Stimulated activated CD4-positive, alpha-beta T cell treated with anti-CD3 and anti-CD28 coated beads, Interleukin-12 subunit alpha, Interleukin-12 subunit beta, amount 100 ng/mL, for 24 hours (primary cell): ENCODE measurements at places on chromosomes 12 and 14.

- no peak for DNase-seq
Observed at GRCh38 chr12:130079279-130079678, 83.0 kb upstream of the FZD10 start.

GRCh38 chr12:65955452-65955851 is 131.2 kb downstream of the HMGA2 start:
- DNase-seq = no peak

GRCh38 chr12:114185036-114185435 is 218.9 kb upstream of the RBM19 start:
- no peak for DNase-seq

- no peak for DNase-seq
Observed at GRCh38 chr12:39062266-39062996, 157.0 kb upstream of the CPNE8 start.

DNA sequence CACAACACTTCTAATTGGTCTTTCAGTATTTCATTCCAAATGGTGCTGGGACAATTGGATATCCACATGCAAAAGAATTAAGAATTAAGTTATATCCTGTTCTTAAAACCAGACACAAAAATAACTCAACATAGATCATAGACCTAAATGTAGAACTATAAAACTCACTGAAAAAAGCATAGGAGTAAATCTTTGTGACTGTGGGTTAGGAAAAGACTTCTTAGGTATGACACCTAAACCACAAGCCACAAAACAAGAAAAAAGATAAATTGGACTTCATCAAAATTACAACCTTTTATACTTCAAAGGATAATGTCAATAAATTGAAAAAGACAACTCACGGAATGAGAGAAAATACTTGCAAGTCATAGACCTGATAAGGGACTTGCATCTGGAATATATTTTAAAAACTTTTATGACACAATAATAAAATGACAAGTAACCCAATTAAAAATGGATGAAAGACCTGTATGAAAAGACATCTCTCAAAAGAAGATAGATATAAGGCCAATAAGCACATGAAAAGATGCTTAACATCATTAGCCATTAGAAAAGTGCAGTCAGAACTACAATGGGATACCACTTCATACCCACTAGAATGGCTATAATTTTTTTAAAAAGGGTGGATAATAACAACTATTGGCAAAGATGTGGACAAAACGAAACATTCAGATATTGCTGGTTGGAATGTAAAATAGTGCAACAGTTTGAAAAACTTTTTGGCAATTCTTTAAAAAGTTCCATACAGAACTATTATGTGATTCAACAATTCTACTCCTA is 72.5 kb upstream of the SLC38A4 start:
- no peak for DNase-seq

DNA sequence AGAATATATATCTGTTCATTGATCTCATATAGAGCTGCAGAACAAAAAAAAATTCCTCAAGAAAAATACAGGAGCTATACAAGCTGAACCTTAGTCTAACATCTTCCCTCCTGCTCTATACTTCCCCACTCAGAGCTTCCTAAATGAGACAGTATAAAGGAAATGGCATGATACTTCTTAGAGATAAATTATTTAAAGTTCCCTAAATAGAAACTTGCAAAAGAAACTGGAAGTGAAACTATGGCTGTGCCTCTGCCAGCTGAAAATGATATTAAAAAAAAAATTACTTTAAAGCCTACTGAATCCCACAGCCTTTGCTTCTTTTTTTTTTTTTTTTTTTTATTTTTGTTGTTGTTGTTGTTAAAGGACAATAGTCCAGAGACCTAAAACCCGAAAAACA is 11.6 kb upstream of the NEK9 start:
- DNase-seq = no peak

GRCh38 chr14:84152452-84152851 is 1377.5 kb upstream of the FLRT2 start:
- no peak for DNase-seq
